HCT116 (cell line): ENCODE measurements at places on chromosomes 6 and 20. TPM values are rescaled to one million over a fixed set of nuclear protein-coding genes. Genes with fewer than 3 reads are reported as not detected.

The ENPP3 gene
- total RNA-seq, result 0.15 TPM

The RUNX2 gene
- total RNA-seq, result 1.1 TPM

- DNase-seq, result no peak
- no peak overlapping the region for H3K4me3 ChIP-seq
- H3K4me1 ChIP-seq, result no peaks in the 10 kb centered on the region
- no peaks in the 10 kb centered on the region for H3K36me3 ChIP-seq
- no peak overlapping the region for H3K27ac ChIP-seq
Measured at GRCh38 chr6:82458147-82458546, 94.5 kb downstream of the TPBG start.

- H3K4me3 ChIP-seq, result no peak overlapping the region
- H3K27me3 ChIP-seq, result no peaks in the 10 kb centered on the region
Measured at GRCh38 chr6:2940010-2940850, 31.1 kb downstream of the SERPINB6 start.

GRCh38 chr20:23082846-23083552, 3.1 kb downstream of the CD93 start:
- H3K27ac ChIP-seq, result no peak overlapping the region
- peaks cover 13% of the 10 kb centered on the region for H3K27me3 ChIP-seq
- no peaks in the 10 kb centered on the region for H3K36me3 ChIP-seq
- DNase-seq, result no peak
- H3K4me3 ChIP-seq, result no peak overlapping the region

- no peaks in the 10 kb centered on the region for H3K27me3 ChIP-seq
- no peak overlapping the region for H3K4me3 ChIP-seq
- no peaks in the 10 kb centered on the region for H3K36me3 ChIP-seq
- H3K4me1 ChIP-seq, result peaks cover 23% of the 10 kb centered on the region
- H3K27ac ChIP-seq, result no peak overlapping the region
Measured at GRCh38 chr6:79672631-79673111, 41.5 kb downstream of the SH3BGRL2 start.

GRCh38 chr20:3667434-3668037, 4.3 kb upstream of the GFRA4 start:
- no peaks in the 10 kb centered on the region for H3K27me3 ChIP-seq
- no peak for DNase-seq
- no peaks in the 10 kb centered on the region; the same call in 1 of the 2 replicates for H3K4me1 ChIP-seq
- H3K4me3 ChIP-seq, result no peak overlapping the region
- H3K36me3 ChIP-seq, result no peaks in the 10 kb centered on the region

DNA sequence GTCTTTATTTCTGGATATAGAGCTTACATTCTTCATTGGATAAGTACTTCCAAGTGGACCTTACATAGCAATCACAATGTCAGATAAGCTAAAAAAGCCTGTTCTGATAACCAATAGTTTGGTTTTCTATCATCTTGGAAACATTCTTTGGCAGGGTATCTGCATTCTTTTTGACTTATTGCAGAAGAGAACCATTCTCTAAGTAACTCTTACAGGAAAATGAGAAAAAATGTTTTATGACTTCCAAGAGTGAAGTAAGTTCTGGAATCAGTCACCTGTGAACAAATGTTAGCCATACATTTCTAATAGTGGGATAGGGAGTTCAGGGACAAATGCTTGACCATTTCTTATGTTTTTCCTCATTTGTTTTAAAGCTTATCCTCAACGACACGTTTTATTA, 564.0 kb downstream of the CD109 start:
- no peaks in the 10 kb centered on the region for H3K36me3 ChIP-seq
- no peak overlapping the region for H3K27ac ChIP-seq
- H3K4me3 ChIP-seq, result no peak overlapping the region
- no peaks in the 10 kb centered on the region for H3K4me1 ChIP-seq
- no peak for DNase-seq

- no peaks in the 10 kb centered on the region for H3K4me1 ChIP-seq
- H3K4me3 ChIP-seq, result no peak overlapping the region
- H3K27ac ChIP-seq, result no peak overlapping the region
- no peak for DNase-seq
- H3K36me3 ChIP-seq, result peaks cover 2% of the 10 kb centered on the region; the same call in 1 of the 2 replicates
Measured at GRCh38 chr6:7195339-7196018, 87.7 kb downstream of the RREB1 start.

- no peak for DNase-seq
- H3K4me3 ChIP-seq, result no peak overlapping the region
- peaks cover 29% of the 10 kb centered on the region for H3K4me1 ChIP-seq
- H3K27me3 ChIP-seq, result no peaks in the 10 kb centered on the region
- H3K27ac ChIP-seq, result peak overlapping the region; percentile 54; the same call in 1 of the 2 replicates
Measured at GRCh38 chr6:16344756-16345155, 106.4 kb downstream of the GMPR start.

The SULF2 gene
- 13.0 TPM for total RNA-seq

GRCh38 chr20:20448881-20449280, 81.0 kb downstream of the INSM1 start:
- DNase-seq, result no peak
- H3K4me3 ChIP-seq, result no peak overlapping the region
- no peak overlapping the region for H3K27ac ChIP-seq
- no peaks in the 10 kb centered on the region for H3K36me3 ChIP-seq
- peaks cover 4% of the 10 kb centered on the region; the same call in 1 of the 2 replicates for H3K4me1 ChIP-seq
- H3K27me3 ChIP-seq, result no peaks in the 10 kb centered on the region

The TREML4 gene
- total RNA-seq, result not detected

DNA sequence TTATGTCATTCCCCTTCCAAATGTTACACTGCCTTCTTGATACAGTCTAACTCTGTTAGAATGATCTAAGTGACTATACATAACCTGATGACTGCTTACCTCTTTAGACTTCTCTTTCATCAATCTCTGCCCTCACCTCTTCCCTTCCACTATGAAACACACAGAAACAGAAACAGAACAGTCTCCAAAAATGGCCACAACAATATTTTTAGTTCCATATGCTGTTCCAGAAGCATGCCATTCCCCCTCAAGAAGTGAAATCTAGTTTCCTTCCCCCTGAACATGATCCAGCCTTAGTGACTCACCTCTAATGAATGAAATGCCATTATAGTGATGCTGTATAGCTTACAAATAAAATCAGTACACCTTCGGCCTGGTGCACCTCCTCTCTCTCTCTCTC, 229.3 kb upstream of the TENT5A start:
- H3K4me1 ChIP-seq, result no peaks in the 10 kb centered on the region
- DNase-seq, result peak; percentile 43
- no peak overlapping the region for H3K27ac ChIP-seq
- H3K27me3 ChIP-seq, result no peaks in the 10 kb centered on the region
- H3K36me3 ChIP-seq, result no peaks in the 10 kb centered on the region
